Activated CD4-positive, alpha-beta T cell treated with anti-CD3 and anti-CD28 coated beads for 1 hour (primary cell): ENCODE measurements at places on chromosomes 4 and X.

GRCh38 chr4:150582146-150582872 lies at the start of gene MAB21L2:
MAB21L2 (plus strand) TSS chr4:150582151; CDS start chr4:150583030, 879 bp downstream.
- no peak for DNase-seq

DNA sequence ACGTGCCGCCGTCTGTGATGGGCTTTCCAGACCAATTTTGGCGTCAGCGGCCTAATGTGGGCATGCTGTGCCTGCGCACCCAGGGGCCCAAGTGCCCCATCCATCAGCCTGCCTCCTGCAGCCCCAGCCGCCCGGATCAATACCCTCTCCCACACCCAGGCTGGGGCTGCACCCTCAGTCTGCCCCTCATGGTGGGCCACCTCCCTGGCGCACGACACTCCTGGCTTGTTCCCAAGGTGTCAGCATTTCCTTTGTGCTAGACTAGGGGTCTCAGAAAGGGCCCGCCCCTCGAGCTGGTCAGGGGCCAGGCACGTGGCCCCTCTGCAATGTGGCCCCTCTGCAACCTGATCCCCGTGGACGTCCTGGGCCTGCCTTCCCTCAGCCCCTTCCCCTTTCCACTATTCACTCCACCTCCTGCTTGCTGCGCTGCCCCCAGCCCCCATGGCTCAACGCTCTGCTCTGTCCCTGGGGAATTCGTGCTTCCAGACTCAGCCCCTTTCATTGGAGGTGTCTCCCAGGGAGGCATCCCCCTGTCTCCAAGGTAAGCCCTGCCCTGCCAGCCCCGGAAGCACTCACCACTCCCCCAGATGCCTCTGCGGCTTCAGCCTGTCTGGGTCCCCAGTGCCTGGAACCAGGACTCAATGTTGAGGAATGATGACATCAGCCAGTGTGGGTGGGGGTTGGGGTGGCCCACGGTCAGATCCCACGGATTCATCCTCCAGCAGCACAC lies 130.8 kb downstream of the HMX1 start:
- DNase-seq, result no peak

GRCh38 chr4:76059750-76060149 lies 14.8 kb upstream of the ART3 start:
- no peak for DNase-seq

DNA sequence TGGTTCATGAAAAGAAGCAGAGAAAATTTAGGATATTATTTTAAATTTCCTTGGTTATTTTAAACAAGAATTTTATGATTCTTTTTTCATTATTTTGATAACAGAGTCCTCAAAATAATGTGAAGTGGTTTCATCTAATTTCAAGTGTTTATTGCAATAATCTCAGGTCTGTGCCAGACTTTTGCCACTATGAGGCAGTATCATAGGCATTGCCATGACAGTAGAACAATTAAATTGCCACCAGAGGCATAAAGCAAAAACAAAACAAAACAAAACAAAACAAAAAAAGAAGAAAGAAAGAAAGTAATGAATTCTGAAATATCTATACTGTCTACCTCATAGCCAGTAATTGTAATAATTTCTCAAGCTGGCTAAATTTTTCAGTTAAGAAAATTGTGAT lies 739.2 kb downstream of the KCTD8 start:
- no peak for DNase-seq

- no peak for DNase-seq
These were observed 658.7 kb downstream of the TLL1 start for GRCh38 chr4:166531703-166532102.

DNA sequence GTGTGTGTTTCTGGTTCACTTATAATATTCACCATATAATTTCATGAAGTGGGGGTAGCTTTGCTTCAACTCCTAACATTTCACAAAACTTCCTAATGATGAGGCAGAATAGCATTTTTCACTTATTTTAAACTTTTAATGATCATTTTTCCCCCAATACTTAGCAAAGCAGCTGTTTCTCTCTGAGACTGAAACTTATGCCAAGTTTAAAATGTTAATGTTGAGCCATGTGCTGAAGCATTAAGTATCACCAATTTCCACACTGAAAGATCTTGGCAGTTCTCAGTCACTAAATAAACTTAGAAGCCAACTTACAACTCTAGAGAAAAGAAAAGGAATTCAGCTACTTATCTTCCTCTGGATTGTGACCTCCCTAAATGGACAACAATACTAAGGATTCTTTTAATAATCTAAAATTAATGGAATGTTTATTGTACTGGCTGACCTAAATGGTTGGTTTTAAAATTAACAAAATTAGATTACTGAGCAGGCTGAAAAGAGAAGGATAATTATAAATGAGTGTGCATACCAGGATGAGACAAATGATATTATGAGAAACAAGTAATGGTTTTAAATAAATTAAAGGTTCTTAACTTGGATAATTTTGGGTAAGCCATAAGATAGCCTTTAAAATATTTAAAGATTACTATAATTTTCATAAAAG lies 1429.4 kb upstream of the ADGRL3 start:
- no peak for DNase-seq

DNA sequence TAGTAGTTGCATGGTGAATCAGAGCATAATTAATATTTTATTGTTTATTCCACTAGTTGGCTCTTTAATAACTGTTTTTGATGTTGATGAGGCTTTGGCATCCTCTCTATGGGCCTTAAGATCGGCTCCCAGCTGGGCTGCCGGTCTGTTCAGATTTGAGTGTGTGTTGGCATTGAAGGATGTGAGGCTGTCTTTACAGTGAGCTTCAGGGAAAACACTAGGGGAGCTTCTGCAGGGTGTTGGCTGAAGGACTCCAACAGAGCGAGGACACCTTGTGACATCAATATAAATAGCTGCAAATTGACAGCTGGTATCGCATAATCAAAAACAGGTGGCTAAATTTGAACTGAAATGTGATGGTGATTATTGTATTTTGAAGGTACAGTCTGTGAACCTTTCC lies 322.0 kb downstream of the FSTL5 start:
- DNase-seq, result no peak

DNA sequence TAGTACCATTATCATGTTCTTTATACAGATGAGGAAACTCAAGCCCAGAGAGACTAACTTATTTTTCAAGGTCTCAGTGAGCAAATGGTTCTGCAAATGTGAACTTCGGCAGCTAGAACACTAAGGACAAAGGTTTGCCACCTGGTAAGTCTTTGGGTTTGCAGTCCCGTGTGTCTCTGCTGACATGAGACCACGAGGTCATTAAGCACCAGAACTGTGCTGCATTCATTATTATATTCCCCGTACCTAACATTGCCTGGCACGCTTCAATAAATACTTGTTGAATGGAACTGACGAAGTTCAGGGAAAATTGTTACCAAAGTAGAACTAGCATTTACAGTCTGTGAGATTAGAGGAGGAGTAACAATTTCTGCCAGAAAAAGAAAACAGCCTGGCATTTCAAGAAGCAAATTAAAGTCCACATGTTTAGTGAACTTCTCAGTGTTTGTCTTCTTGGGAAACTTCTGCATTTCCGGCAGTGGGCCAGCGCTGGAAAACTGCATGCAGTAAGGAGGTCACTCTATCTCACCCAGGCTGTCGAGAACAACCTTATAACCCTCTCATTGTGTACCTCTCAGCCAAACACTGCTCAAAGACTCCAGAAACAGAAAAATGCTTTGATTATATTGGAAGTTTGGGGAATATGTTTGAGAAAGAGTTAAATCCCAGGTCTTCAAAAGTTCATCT lies 67.4 kb upstream of the CPEB2 start:
- DNase-seq, result no peak

GRCh38 chr4:123206016-123206415 lies 190.6 kb upstream of the SPRY1 start:
- no peak for DNase-seq

DNA sequence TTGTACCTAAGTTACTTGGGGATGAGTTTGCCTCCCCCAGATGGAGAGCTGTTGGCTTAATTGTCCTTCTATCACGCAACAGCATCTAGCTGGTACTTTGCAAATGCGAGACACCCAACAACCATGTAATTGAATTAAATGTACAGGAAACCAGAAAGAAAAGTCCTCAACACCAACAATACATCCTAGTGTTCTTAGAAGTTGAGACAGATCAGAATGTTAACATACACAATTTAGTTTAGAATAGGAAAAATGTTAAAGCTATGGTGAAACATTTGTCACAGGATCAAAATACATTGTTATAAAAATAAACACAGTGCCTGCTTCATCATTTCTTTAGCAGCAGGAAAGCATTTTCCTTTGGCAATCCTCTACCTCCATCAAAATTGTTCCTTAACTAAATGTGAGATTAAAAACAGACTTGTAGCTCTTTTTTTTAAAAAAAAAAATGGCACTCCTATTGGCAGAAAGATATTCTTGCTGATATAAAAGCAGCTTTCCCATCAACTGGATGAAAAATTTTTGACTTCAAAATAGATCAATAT lies 163.1 kb upstream of the MID1 start:
- DNase-seq, result no peak

DNA sequence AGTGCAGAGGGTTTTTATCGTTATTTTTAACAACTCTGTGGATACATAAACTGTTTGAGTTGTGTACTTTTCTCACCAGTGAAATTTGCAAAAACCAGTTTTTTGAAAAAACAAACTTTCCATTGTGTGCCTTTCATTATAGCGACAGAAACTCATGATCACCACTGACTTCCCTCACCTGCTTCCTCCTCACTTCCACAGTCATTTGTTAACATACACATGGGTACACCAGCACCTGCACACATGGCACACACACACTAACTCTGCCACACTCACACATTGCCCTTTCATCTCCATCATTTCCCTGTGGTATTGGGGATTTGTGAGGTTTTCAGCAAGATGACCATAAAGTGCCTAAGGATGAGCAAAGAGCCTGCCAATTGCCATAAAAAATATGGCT lies 20.6 kb downstream of the CLDN22 start:
- no peak for DNase-seq

DNA sequence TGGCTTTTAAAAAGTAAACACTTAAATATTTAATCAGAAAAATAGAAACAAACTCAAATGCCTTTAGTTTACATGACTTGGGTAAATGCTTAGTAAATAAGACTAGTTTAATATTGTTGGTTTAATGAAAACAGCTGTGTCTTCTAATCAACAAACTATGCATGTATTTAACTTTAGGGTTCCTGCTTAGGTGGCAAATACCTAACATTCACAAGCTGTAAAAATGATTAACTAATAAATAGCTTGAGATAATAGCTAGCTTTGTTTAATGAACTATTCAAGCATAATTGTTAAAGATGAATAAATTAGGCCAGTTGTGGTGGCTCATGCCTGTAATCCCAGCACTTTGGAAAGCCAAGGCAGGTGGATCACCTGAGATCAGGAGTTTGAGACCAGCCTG lies 30.0 kb upstream of the USP46 start:
- DNase-seq, result no peak
